ENCODE measurements at places on chromosomes 13 and 19. TPM values are rescaled to one million over a fixed set of nuclear protein-coding genes. Genes with fewer than 3 reads are reported as not detected.

Gene HAUS5
- total RNA-seq = 25.9 TPM

Gene MTUS2
- total RNA-seq = not detected

Gene AKAP8L
- total RNA-seq = 137 TPM

Gene MBD3L2B
- total RNA-seq = not detected

Gene STOML3
- total RNA-seq = not detected

Gene MEX3D
- total RNA-seq = 89.2 TPM

Gene OSCAR
- not detected for total RNA-seq

Gene LMTK3
- total RNA-seq = 8.3 TPM

DNA sequence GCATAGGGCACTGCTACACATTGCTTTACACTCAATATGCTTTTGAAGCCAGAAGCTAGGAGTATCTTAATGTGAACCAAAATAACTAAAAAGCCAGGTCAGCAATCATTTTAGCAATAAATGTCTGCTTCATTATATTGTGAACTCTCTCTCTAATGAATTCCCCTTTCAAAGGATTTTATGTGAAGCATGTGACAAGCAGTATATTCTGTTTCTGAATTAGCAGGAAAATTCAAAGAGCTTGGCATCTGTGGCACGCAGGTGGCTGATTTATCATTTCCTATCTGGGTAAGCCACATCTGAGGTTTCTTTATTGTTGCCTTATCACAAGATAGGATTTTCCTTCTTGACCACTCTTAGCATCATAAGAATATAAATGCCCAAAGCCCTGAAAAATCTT lies 56.8 kb upstream of the KLF12 start:
- no peak for DNase-seq
- H3K36me3 ChIP-seq = no peaks in the 10 kb centered on the region
- peaks cover 6% of the 10 kb centered on the region for H3K4me1 ChIP-seq
- no peaks in the 10 kb centered on the region for H3K27me3 ChIP-seq

DNA sequence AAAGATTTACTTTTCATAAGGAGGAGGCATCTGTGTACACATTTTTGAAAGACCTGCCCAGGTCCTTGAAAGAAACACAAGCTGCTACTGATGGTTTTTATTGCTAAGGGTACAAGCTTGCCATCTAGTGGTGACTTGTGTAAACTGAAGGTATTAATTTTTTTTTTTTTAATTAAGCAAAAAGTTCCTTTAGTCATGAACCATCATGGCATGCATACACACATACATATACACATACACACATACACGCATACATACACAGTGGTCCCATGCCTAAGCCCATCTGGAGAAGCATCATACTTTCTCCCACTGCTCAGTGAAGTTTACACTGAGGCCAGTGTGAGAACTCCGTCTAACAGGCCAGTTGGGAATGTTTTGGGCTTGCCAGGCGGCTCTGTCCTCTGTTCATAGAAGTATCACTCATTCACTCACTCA lies 312.5 kb downstream of the DCLK1 start:
- no peak overlapping the region for H3K4me3 ChIP-seq
- no peaks in the 10 kb centered on the region for H3K4me1 ChIP-seq
- no peaks in the 10 kb centered on the region for H3K36me3 ChIP-seq
- H3K27ac ChIP-seq = no peak overlapping the region

DNA sequence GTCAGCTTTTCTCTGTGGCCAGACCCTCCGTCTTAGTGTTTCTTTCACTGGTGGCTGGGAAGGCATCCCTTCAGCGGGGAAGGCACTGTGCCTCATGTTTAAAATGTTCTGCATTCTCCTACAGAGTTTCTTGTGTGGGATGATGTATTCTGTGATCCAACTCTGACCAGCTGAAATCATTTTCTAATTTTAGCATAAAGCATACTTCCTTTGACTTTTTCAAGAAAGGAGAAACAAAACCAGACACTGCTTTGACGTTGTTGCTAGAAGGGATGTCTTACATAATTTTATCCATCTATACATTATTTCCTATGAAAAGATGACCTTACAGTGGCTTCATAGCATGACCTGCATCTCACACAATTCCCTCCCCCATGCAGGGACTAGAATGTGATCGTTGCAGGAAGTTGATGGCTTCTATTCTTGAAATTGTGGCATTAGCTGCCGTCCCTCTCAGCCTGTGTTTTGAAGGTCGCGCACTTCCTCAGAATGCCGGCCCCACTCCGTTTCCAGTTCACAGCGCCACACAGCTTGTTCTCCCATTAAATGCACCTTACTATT lies 38.6 kb upstream of the TEX29 start:
- no peak overlapping the region for H3K4me3 ChIP-seq
- H3K27ac ChIP-seq = no peak overlapping the region
- H3K4me1 ChIP-seq = no peaks in the 10 kb centered on the region
- no peaks in the 10 kb centered on the region for H3K27me3 ChIP-seq
- DNase-seq = no peak
- H3K36me3 ChIP-seq = peaks cover 7% of the 10 kb centered on the region

DNA sequence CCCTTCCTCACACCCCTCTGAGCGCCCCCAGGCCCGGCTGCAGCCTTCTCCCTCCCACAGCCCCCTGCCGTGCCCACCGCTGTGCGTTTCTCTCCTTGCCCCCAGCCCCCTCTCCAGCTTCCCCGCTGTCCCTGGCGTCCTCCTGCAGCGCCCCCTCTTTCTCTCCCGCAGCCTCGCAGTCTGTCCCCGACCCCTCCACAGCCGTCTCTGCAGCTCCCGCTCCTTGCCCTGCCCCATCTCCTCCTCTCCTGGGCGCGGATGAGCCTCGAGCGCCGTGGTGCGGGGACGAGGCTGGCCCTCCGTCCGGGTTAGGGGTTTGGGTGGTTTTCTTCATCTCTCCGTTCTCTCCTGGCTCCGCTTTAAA lies 1.1 kb downstream of the KMT5C start:
- no peaks in the 10 kb centered on the region for H3K36me3 ChIP-seq
- peak overlapping the region; percentile 80 for H3K4me3 ChIP-seq
- DNase-seq = no peak
- H3K27me3 ChIP-seq = no peaks in the 10 kb centered on the region

GRCh38 chr19:47509973-47510372 lies 4.9 kb downstream of the NAPA start:
- no peaks in the 10 kb centered on the region for H3K36me3 ChIP-seq
- H3K27me3 ChIP-seq = no peaks in the 10 kb centered on the region
- no peak overlapping the region for H3K4me3 ChIP-seq
- no peak overlapping the region for H3K27ac ChIP-seq
- peaks cover 29% of the 10 kb centered on the region for H3K4me1 ChIP-seq

DNA sequence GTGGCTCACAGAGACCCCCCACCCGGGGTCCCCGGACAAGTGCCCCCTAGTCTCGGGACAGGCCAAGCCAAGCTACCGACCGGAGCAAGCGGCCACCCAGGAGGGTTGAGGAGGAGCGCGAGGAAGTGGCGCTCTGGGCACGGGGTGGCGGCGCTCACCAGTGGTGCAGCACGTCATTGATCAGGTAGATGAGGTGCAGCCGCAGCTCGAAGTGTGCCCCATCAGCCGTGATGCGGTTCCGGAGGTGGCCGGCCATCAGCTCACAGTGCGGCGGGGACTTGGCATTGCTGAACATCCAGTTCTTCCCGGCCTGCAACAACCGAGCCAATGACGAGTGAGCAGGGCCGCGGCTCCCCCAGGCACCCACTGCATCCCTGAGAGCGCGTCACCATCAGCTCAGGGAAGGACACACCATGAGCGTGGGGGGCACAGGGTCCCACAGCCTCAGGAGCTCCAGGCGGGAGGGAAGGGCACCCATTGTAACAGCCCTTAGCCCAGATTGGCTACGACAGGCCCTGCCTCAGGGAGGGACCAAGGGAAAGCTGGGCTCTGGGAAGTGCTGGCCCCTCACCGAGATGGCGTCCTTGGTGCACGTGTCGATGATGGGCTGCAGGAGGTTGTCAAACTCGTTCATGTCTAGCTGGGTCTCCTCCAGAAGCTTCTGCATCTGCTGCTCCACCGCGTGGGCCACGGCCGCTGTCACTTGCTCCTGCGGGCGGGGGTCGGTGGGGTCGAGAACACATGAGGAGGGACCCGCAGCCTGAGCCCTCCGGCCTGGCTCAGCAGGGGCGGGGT lies 9.6 kb downstream of the CHERP start:
- no peaks in the 10 kb centered on the region for H3K27me3 ChIP-seq
- DNase-seq = no peak
- no peak overlapping the region for H3K4me3 ChIP-seq
- H3K4me1 ChIP-seq = peaks cover 4% of the 10 kb centered on the region

GRCh38 chr13:106702505-106702904 lies 134.6 kb upstream of the ARGLU1 start:
- DNase-seq = no peak

- H3K27me3 ChIP-seq = no peaks in the 10 kb centered on the region
- no peak overlapping the region for H3K4me3 ChIP-seq
- H3K36me3 ChIP-seq = no peaks in the 10 kb centered on the region
- no peak for DNase-seq
- no peaks in the 10 kb centered on the region for H3K4me1 ChIP-seq
These were observed 8.5 kb upstream of the RASA3 start for GRCh38 chr13:114140906-114141250.

GRCh38 chr19:3142781-3143337 lies 7.0 kb downstream of the GNA15 start:
- peak overlapping the region; percentile 97 for H3K27ac ChIP-seq
- H3K4me1 ChIP-seq = peaks cover 9% of the 10 kb centered on the region
- no peak for DNase-seq
- H3K27me3 ChIP-seq = no peaks in the 10 kb centered on the region

GRCh38 chr13:28622286-28622685 lies 36.6 kb upstream of the POMP start:
- DNase-seq = no peak
- H3K27ac ChIP-seq = no peak overlapping the region

DNA sequence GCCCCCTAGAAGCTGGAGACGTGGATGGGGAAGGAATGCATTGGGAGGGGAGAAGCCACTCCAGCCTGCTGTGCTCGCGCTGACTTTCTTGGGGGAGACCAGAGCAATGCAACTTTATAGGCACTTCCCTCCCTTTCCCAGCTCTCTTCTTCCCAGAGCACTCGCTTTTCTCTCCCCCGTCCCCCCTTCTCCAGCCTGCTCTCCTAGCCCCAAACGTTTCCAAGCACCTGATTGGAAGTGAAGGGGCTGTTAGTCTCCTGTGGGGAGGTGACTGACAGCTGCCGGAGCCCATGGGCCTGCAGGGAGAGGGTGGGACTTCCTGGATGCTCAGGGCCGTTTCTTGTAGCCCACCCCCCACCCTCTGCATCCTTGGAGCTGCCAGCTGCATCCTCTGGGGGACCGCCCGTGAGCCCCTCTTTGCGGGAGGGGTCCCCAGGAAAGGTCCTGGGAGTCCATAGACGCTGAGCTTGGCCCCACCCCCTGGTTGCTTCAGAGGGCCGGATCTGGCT lies 2.5 kb downstream of the HDGFL2 start:
- H3K27ac ChIP-seq = no peak overlapping the region
- H3K36me3 ChIP-seq = peaks cover 12% of the 10 kb centered on the region
- peak; percentile 12 for DNase-seq
- H3K4me1 ChIP-seq = peaks cover 13% of the 10 kb centered on the region
- no peaks in the 10 kb centered on the region for H3K27me3 ChIP-seq

GRCh38 chr19:38656171-38656981 lies 8.9 kb downstream of the ACTN4 start:
- peak; percentile 32 for DNase-seq
- peaks cover 97% of the 10 kb centered on the region for H3K4me1 ChIP-seq
- no peaks in the 10 kb centered on the region for H3K27me3 ChIP-seq
- H3K36me3 ChIP-seq = peaks cover 53% of the 10 kb centered on the region
- peak overlapping the region; percentile 99 for H3K27ac ChIP-seq
- H3K4me3 ChIP-seq = peak overlapping the region; percentile 36

- no peak for DNase-seq
- H3K36me3 ChIP-seq = no peaks in the 10 kb centered on the region
- H3K4me1 ChIP-seq = no peaks in the 10 kb centered on the region
- H3K4me3 ChIP-seq = no peak overlapping the region
- H3K27ac ChIP-seq = no peak overlapping the region
These were observed 55.2 kb downstream of the ERCC5 start for GRCh38 chr13:102901056-102901455.

DNA sequence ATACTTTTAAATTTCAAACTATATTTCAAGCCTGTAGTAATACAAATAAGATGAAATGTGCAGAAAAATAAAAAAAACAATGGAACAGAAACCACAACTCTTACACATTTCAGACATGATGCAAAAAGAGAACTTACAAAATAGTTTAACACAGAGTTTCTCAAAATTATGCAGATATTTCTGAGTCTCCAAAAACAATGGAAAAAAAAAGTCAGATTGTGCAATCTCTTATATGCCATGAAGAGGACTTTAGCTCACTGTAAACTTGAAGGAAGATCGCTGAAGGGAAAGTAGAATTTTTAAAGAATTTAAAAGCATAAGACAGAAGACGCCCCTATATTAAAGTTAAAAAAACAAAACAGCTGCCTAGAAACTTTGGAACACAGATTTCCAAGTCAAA lies 20.4 kb downstream of the ZNF708 start:
- H3K27me3 ChIP-seq = no peaks in the 10 kb centered on the region
- H3K36me3 ChIP-seq = peaks cover 75% of the 10 kb centered on the region
- H3K4me1 ChIP-seq = no peaks in the 10 kb centered on the region

DNA sequence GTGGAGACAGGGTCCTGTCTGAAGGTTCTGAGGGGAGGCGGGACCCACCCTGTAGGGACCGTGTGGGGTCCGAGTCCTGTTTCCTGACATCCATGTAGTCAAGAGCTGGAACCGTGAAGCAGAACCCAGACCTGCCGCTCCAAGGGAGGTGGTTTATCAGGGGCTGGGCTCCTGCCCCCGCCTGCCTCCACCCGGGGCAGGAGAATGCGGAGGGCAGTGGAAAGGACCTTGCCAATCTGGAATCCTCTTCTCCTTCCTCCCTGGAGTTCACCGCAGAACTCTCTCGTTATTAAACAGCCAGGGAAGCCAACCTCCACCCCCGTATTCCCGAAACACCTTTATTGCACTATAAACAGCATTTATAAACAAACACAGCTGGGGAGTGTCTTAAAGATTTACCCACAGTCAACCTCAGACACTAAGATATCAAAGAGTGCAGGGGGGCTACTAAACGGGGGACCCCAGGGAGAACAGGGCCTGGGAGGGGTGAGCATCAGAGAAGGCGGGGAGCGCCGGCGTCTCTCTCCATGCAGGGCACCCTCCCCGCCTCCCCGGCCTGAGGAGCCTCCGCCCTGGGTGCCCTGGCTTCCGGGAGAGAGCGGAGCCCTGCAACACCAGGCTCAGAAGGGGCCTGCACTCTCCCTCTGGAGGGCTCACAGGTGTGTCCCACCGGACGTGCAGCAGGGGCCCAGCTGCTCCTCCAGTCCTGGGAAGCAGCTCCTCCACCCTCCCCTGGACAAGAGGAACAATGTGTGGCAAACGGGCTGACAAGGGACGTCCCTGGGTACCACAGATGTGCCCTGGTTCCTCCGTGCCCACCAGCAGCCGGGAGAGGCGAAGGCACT lies 3.6 kb downstream of the C2CD4C start:
- no peaks in the 10 kb centered on the region for H3K36me3 ChIP-seq
- no peak for DNase-seq
- no peak overlapping the region for H3K27ac ChIP-seq
- peaks cover 10% of the 10 kb centered on the region for H3K27me3 ChIP-seq
- H3K4me1 ChIP-seq = no peaks in the 10 kb centered on the region

- no peak overlapping the region for H3K27ac ChIP-seq
- H3K4me1 ChIP-seq = no peaks in the 10 kb centered on the region
- H3K4me3 ChIP-seq = no peak overlapping the region
- 0 out of 2 replicates have a peak, but pooled peaks cover 3% of the 10 kb centered on the region for H3K27me3 ChIP-seq
These were observed 52.5 kb upstream of the UQCRFS1 start for GRCh38 chr19:29265436-29265835.
